ENCODE measurements at places on chromosomes 1 and 21. TPM values are rescaled to one million over a fixed set of nuclear protein-coding genes. Genes with fewer than 3 reads are reported as not detected.

Gene SELP
- total RNA-seq, result not detected

Gene CASQ2
- total RNA-seq, result not detected

Gene MFAP2
- 0.57 TPM for total RNA-seq

Gene DDAH1
- total RNA-seq, result 8.0 TPM

Gene PCBP3
- total RNA-seq, result 2.1 TPM

Gene NECAP2
- 40.1 TPM for total RNA-seq

Gene FMO3
- not detected for total RNA-seq

Gene CLIC6
- total RNA-seq, result not detected

Gene LRRC71
- 0.24 TPM for total RNA-seq

Gene BARHL2
- not detected for total RNA-seq

Gene MMP23B
- 1.5 TPM for total RNA-seq

Gene PGLYRP3
- not detected for total RNA-seq

All from A549 treated with ZK216348 at 1 μM for 4 hours (cell line).